ENCODE measurements at places on chromosomes 1 and 21.
A peak's percentile ranks its signal among the peaks of the same experiment; 100 is the strongest.

- H3K27me3 ChIP-seq, result no peaks in the 10 kb centered on the region
- peaks cover 15% of the 10 kb centered on the region for H3K4me1 ChIP-seq
- H3K36me3 ChIP-seq, result peaks cover 2% of the 10 kb centered on the region
- no peak overlapping the region for H3K4me3 ChIP-seq
- no peak overlapping the region for H3K27ac ChIP-seq
- DNase-seq, result no peak
These were observed 116.3 kb downstream of the DHRS3 start for GRCh38 chr1:12501661-12502060.

DNA sequence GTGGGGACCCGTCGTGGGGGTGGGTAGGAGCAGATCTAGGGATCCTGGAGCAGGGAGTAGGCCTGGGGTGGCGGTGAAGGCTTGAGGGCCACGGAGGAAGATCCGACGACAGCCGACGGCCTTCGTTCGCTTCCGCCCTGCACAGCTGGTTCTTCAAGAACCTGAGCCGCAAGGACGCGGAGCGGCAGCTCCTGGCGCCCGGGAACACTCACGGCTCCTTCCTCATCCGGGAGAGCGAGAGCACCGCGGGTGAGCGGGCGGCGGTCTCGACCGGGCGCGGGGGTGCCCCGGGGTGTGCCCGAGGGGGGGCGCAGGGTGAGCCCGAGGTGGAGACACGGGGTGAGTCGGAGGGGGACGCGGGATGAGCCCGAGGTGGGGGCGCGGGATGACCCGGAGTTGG, 16.5 kb upstream of the HDAC1 start:
- H3K27me3 ChIP-seq, result no peaks in the 10 kb centered on the region
- H3K36me3 ChIP-seq, result no peaks in the 10 kb centered on the region
- peak overlapping the region; percentile 11 for H3K4me3 ChIP-seq
- no peak for DNase-seq
- H3K4me1 ChIP-seq, result no peaks in the 10 kb centered on the region

DNA sequence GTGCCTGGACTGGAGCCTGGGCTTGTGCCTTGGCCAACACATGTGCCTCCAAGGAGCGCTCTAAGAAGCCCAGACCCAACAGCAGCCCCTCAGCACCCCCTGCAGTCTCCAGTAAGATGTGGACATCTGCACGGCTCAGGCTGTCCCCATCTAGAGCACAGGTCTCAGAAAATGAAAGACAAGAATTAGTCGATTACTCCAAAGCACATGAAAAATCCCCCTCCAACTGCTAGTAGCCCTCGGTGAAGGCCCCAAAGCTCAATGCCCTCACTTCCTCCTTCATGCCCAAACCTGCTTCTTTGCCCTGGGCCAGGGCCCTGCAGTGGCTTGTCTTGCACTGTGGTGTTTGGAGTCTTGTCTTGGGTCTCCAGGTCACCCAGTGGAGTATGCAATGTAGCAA, 21.9 kb upstream of the ERO1B start:
- H3K27ac ChIP-seq, result no peak overlapping the region
- no peak for DNase-seq
- H3K4me1 ChIP-seq, result no peaks in the 10 kb centered on the region
- no peak overlapping the region for H3K4me3 ChIP-seq
- H3K36me3 ChIP-seq, result no peaks in the 10 kb centered on the region

GRCh38 chr21:41240040-41240439, 72.1 kb downstream of the BACE2 start:
- peaks cover 9% of the 10 kb centered on the region for H3K4me1 ChIP-seq
- no peak overlapping the region for H3K27ac ChIP-seq
- no peaks in the 10 kb centered on the region for H3K27me3 ChIP-seq
- no peak overlapping the region for H3K4me3 ChIP-seq
- H3K36me3 ChIP-seq, result peaks cover 12% of the 10 kb centered on the region

GRCh38 chr1:7338439-7338838, 432.7 kb upstream of the VAMP3 start:
- H3K27me3 ChIP-seq, result no peaks in the 10 kb centered on the region
- H3K36me3 ChIP-seq, result no peaks in the 10 kb centered on the region
- no peak for DNase-seq
- H3K27ac ChIP-seq, result no peak overlapping the region
